ENCODE measurements at places on chromosomes 6 and 20. TPM values are rescaled to one million over a fixed set of nuclear protein-coding genes. Genes with fewer than 3 reads are reported as not detected.

- DNase-seq, result no peak
Observed at GRCh38 chr6:37752718-37753117, 55.0 kb upstream of the MDGA1 start.

DNA sequence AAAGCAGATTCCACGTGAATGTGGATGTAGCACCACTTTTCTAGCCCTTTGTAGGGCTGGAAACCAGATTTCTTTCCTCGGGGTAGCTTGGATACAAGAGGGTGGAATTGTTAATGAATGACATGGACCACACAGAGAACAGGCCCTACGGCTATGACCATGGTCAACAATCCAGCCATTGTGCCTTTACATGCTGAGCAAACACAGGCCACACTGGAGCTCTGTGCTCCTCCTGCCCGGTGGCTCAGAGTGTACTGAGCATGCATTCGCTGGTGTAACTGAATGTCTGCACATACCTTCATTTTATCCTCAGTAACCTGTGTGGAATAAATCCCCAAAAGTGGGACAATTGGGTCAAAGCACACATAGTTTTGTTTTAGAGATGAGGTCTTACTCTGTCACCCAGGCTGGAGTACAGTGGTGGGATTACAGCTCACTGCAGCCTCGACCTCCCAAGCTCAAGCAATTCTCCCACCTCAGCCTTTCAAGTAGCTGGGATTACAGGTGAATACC is 32.8 kb downstream of the LRP11 start:
- no peak for DNase-seq

Gene ZSCAN23
- total RNA-seq, result 0.69 TPM

Gene SIRPG
- 49.6 TPM for total RNA-seq

DNA sequence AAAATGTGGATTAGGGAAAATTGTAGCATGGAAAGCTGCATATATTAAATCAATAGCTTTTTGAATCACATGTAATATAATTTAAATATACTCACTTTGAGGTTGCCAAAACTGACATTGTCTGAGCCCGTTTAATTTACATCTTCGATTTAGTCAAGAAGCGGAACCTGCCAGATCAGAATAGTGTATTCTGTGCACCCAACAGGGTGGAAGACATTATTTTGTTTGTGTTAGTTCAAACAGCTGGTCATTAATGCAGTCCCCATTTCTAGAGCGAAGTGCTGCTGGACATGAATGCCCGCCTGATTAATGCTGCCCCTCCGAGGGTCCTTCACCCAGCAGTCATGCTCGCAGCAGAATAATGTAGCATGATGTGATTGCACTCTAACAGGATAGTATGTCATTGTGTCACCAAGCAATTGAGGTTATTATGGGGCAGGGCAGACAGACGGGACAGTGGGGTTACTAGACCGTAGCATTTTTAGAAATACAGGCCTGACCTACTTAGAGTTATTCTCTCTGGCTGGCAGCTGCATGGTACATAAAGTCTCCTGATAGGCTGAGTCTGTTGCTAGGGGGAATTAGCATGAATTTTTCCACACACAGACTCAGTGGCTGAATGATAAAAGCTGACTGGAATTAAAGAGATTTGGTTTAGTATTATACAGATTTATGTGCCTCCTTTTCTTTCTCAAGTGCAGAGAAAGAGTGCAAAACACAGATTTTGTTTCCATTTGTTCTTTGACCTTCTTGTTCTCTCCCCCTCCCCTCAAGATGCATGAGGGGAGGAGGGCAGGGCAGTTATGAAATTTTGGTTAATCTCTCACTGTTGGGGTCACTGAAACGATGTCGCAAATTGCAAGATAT is 147.1 kb downstream of the PRL start:
- DNase-seq, result no peak

Gene MTCH1
- 220 TPM for total RNA-seq

DNA sequence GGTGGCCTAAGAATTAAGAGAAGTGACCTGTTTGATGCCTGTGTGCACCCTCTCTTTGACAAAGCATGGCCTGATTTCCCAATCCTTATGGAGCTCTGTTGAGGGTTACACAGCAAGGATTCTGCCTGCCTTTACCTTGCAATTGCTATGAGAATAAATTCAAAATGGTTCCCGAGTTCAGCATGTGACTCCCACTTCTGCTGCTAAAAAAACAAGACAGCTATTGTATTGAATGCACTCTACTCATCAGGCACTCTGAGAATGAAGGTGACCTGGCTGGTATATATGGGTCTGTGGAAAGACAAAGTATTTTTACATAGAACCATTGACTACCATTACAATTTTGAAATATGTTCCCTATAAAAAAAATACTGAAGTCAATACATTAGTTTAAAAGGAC is 190.3 kb downstream of the ATXN1 start:
- DNase-seq, result no peak

Gene PAX1
- total RNA-seq, result not detected

DNA sequence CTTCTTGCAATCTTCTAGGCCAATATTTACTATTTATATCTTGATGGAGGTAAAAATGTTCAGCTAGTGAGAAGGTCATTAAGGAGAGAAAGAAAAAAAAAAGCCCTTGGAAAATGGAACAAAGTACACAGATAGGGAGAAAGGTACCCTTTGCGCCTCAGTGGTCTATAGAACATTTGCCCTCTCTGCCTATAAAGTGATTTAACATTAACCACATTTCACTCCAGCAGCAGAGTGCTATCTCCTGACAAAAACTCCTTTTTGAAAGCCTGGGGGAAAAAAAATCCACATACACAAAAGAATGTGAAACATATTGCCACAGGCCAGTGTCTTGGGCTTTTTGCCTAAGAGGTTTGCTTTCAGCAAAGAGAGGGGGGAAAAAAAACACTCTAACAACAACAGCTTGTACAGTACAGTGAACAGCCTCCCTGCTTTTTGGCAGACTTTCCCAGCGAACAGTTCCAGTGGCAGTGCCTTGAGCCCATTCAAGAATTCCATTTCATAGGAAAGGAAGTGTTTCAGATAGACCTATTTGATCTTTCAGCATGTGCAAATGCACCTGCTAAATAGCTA is 695 bp downstream of the ARHGAP18 start:
- DNase-seq, result no peak

GRCh38 chr6:160462551-160463109 is 114.5 kb downstream of the SLC22A3 start:
- DNase-seq, result peak; percentile 94

- no peak for DNase-seq
Observed at GRCh38 chr6:45666846-45667245, 289.1 kb upstream of the SUPT3H start.

- DNase-seq, result no peak
Observed at GRCh38 chr20:23823621-23824324, 2.8 kb downstream of the CST2 start.

- no peak for DNase-seq
Observed at GRCh38 chr6:82381278-82381677, 17.7 kb downstream of the TPBG start.

Gene LHFPL5
- total RNA-seq, result not detected

GRCh38 chr6:6635869-6636268 is 47.3 kb downstream of the LY86 start:
- DNase-seq, result no peak

- DNase-seq, result no peak
Observed at GRCh38 chr6:74588094-74588832, 617.6 kb downstream of the COL12A1 start.

DNA sequence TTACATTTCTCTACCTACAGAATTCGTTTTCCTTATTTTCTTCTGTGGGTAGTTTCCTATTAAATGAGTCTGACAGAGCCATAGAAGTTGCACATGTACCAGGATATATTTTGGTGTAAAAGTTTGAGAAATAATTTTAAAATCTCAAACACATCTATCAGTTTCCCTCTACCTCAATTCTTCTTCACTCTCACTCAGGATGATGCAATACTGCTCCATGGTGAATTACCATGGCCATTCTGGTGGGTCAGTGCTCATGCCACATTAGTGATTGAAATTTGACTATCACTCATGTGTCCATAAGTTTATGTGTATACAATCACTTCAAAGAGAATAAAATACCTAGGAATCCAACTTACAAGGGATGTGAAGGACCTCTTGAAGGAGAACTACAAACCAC is 151.7 kb downstream of the ARHGAP18 start:
- DNase-seq, result no peak

Gene GSTA2
- total RNA-seq, result not detected

GRCh38 chr6:137487869-137488149 is 6.4 kb downstream of the OLIG3 start:
- no peak for DNase-seq

Gene OR10C1
- total RNA-seq, result not detected

Gene LKAAEAR1
- total RNA-seq, result not detected

DNA sequence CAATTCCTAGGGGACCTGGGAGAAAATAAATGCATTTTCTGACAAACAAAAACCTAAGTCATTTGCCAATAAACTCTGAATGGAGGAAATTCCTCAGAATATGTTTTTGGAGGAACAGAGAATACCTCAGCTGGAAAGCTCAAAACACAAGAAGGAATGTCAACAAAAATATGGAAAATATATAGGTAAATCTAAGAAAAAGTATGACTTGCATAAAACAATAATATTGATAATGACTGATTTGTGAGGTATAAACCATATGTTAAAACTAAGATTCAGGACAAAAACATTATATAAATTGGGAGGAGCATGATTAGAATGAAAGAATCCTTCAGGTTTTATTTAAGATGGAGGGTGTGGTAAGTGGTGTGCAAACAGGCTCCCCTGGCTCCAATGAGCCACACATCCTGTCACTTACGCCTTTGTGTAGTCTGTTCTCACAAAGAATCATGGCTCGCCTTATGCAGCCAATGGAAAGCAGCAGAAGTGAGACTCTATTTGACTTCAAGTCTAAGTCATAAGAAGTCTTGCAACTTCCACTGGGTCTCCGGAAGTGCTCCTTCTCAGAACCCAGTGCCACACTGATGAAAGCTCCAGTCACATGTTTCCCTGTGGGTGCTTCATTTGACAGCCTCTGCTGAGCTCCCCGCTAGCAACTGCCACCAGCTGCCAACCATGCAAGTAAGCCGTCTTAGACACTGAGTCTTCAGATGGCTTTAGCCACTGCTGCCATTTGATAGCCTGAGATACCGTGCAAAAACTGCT is 8.1 kb downstream of the CFAP61 start:
- DNase-seq, result no peak

GRCh38 chr6:166485651-166486535 is 100.6 kb downstream of the RAMACL start:
- no peak for DNase-seq

GRCh38 chr6:111789598-111789997 is 83.7 kb downstream of the FYN start:
- DNase-seq, result no peak

Gene PRL
- total RNA-seq, result not detected

- DNase-seq, result no peak
Observed at GRCh38 chr6:17416806-17417205, 23.4 kb downstream of the CAP2 start.

DNA sequence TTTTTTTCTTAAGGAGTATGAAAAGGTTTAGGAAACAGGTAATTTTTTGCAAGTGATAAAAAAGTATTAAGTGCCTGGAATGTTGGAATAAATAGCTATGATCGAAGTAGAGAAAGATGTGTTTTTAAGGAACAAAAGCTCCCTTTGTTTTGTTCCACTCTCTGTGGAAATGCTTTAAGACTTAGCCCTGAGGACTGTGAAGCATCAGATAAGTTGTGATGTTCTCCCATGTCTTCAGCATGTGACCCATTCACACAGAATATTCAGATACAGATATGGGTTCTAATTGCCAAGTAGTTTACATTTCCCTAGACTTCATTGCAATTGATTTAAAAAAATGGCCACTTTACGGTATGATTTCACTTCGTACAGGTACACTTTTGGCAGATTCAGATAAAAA is 80.6 kb downstream of the KCNQ5 start:
- DNase-seq, result no peak

DNA sequence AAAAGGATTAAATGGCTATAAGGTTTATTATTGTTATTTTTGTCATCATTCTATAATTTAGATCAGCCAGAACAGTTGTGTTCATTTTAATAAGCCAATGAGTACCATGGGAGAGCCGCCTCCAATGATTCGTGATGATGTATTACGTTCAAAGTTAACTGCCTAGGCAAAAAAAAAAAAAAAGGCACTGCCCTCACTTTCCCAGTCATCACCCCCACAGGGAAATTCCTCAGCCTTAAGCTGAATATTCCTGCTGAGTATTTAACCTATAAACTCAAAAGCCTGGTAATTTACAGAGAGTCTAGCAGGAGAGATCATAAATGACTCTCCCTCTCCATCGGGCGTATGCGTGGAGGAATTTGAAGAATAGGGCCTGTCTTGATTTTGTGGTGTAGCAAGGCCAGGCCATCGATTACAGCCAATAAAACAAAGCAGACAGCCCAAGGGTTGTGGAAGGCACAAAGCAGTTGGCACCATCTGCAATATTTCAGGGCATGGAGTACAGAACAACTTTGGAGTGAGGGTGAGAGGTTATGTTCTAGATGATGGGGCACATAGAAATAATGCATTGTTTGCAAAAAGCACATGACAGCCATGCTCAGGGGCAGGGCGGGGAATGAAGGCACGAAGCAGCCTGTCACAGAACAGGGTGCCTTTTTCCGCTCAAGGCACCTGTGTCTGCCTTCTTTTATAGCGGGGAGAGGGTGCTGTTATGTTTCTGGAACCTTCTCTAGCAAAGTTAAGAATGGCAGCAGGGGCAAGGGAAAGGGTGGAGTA is 138.2 kb upstream of the DTNBP1 start:
- DNase-seq, result no peak

Gene TTBK1
- total RNA-seq, result 0.22 TPM

Gene OOEP
- total RNA-seq, result 0.69 TPM

- peak; percentile 72 for DNase-seq
Observed at GRCh38 chr6:127515794-127516661, 3.1 kb downstream of the MTCL3 start.

DNA sequence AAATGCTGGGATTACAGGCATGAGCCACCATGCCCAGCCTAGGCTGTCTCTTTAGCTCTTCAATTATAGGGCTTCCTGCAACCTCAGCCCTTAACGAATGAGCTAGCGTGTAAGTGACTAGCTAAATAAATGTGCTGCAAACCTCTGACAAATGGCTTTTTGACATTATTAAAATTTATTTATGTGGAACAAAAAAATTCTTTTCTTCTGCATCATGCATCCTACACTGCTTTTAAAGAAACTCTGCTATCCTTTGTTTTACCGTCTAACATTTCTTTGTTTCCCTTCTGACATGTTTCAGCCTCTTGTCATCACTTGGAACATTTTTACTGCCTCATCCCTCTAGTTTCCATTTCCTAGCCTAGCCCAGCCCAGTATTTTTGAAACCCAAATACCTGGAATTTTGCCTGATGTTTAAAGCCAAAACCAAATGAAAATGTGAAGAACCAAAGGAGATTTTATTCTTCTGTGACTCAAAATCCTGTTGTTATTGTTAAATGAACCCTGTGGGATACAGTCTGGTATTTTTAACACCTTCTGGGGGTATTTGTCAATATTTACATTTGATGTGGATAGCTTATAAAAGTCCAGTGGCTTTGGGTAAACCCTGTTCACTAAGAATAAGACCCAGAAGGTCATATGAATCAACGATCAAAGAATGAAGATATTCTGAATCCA is 9.5 kb downstream of the NT5E start:
- no peak for DNase-seq

GRCh38 chr6:23905133-23905815 is 220.7 kb upstream of the NRSN1 start:
- no peak for DNase-seq

Gene HLA-G
- total RNA-seq, result 0.49 TPM

Gene ABHD16B
- not detected for total RNA-seq

Measured in CD4-positive, CD25-positive, alpha-beta regulatory T cell (primary cell).